Activated CD4-positive, alpha-beta T cell treated with anti-CD3 and anti-CD28 coated beads, Interleukin-2, amount 50 U/mL, for 4 hours (primary cell): ENCODE measurements at places on chromosomes 16 and 17.

- DNase-seq: no peak
Measured at GRCh38 chr16:30914830-30915229, 8.5 kb upstream of the FBXL19 start.

- DNase-seq: no peak
Measured at GRCh38 chr17:49106321-49107210, 26.0 kb upstream of the B4GALNT2 start.

GRCh38 chr17:29620271-29620670, 2.4 kb downstream of the CORO6 start:
- DNase-seq: no peak

GRCh38 chr17:81400154-81400977, 5.1 kb downstream of the BAHCC1 start:
- DNase-seq: no peak

GRCh38 chr16:20960899-20961298, 60.3 kb downstream of the LYRM1 start:
- no peak for DNase-seq

- DNase-seq: no peak
Measured at GRCh38 chr16:66457888-66458287, 30.8 kb downstream of the BEAN1 start.

DNA sequence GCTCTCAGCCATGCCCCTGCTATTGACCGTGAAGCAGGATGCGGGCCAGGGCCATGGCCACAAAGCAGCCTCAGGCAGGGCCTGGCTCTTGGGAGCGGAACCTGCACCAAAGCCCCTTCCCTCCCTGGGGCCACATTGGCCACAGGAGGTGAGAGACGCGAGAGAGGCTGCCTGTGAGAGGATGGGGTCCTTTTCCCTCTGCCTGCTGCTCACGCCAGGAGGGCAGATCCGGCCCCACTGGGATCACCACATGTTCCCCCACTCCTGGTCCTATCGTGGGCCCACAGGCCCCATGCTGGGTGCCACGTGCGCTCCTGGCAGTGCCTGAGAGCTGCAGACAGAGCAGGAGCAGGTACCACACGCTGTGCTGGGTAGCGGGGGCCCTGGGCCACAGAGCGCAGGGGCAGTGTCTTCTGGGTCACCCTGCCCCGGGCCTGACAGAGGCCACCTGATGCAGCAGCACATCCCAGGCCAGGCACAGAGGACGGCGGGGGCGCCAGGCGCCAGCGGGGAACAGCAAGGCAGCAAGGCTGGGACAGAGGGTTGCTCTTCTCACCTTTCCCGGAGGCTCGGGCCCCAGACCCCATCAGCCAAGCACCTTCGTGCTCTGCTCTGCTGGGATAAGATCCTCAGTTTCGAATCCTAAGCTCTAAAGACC, 9.2 kb upstream of the NUDT16L1 start:
- DNase-seq: no peak

- DNase-seq: peak; percentile 10
Measured at GRCh38 chr17:10754109-10754508, 24.3 kb upstream of the TMEM220 start.

DNA sequence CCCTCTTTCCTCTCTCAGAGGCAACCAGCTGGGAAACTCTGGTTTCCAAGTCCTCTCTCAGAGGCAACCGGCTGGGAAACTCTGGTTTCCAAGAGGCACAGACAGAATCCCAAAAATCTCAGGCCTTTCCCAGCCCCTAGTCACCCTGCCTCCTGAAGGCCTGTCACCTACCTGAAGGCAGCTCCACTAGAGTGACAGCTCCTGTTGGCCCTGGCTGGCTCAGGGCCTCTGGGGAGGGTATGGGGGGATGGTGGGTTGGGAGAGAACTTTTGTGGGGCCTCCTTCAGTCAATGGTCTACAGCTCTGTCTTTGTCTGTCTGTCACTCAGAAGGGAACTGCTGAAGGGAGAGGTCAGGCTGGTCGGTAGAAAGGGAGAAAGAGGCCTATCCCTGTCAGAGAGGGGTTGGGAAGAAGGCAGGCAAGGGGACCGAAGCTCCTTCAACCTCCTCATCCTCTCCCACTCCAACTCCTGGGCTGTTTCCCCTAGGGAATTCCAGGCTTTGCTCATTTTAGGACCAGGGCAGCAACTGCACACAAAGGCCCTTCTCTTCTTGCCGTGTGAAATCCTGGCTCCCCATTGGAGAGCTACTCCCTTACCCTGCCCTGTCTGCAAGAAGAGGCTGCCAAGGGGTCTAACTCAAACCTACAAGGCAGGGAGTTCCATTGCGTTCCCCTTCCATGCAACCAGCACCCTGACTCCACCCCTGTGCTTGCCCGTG, 23.6 kb downstream of the COPZ2 start:
- DNase-seq: no peak
